Activated CD4-positive, alpha-beta T cell treated with anti-CD3 and anti-CD28 coated beads, Interleukin-2, amount 10 ng/mL, durations not matched to agents 7 days and 5 days (primary cell): ENCODE measurements at places on chromosomes 16 and 17.

- no peaks in the 10 kb centered on the region for H3K4me1 ChIP-seq
- H3K27ac ChIP-seq = no peak overlapping the region
- no peak for DNase-seq
- no peak overlapping the region for H3K4me3 ChIP-seq
- no peaks in the 10 kb centered on the region for H3K36me3 ChIP-seq
- no peaks in the 10 kb centered on the region for H3K27me3 ChIP-seq
Observed at GRCh38 chr16:8370374-8371270, 219.7 kb downstream of the TMEM114 start.

- no peak for DNase-seq
- H3K36me3 ChIP-seq = no peaks in the 10 kb centered on the region
- no peak overlapping the region for H3K27ac ChIP-seq
- peaks cover 11% of the 10 kb centered on the region for H3K27me3 ChIP-seq
- no peak overlapping the region for H3K4me3 ChIP-seq
Observed at GRCh38 chr17:57068222-57068658, 16.8 kb upstream of the AKAP1 start.

DNA sequence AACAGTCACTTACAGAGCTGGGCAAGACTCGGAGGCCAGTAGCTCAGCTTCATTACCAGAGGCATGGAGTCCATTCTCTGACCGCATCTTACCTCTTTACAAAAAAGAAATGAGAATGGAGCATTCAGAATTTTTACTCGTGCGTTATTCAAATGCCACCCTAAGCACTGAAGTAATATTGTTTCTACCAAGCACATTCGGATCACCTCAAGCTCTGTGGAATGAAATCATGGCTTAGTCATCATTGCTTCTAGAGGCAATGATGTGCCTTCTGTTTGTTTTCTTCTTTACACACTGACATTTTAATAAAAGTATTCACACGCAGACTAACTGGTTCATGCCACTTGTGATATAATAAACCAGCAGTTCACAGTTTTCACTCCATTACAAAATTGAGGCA, 206.8 kb downstream of the PHKB start:
- peaks cover 4% of the 10 kb centered on the region for H3K36me3 ChIP-seq
- no peak overlapping the region for H3K4me3 ChIP-seq
- DNase-seq = no peak

- peak; percentile 73 for DNase-seq
- peaks cover 3% of the 10 kb centered on the region for H3K27me3 ChIP-seq
- H3K4me1 ChIP-seq = peaks cover 5% of the 10 kb centered on the region
- no peak overlapping the region for H3K4me3 ChIP-seq
Observed at GRCh38 chr16:84175350-84176081, 11.3 kb downstream of the TAF1C start.

DNA sequence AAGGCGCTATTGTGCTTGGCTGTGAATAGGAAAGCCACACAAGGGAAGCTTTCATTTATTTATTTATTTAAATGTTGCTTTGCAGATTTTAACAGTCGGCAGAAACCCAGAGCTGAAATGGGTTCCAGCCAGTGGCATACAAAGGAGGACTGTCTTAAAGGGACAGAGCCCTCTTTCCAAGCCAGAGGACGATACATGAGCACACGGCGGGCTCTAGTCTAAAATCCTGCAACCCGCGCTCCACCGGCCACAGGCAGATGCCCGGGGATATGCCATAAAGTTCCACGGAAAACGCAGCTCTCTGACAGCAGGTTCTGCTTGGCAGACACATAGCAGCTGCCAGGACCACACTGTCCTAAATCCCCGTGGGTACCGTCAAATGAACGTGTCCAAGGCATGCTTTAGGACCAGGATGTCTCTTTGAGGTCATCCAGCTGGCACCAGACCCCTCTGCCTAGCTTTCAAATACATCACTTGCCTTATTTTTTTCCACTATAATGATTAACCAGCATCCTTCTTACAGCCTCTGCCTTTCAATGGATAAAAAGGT, 64.6 kb downstream of the CYTH1 start:
- H3K36me3 ChIP-seq = peaks cover 27% of the 10 kb centered on the region
- H3K27ac ChIP-seq = peak overlapping the region; percentile 23
- H3K4me1 ChIP-seq = peaks cover 89% of the 10 kb centered on the region
- DNase-seq = no peak
- H3K27me3 ChIP-seq = no peaks in the 10 kb centered on the region

- DNase-seq = no peak
- H3K27me3 ChIP-seq = peaks cover 28% of the 10 kb centered on the region
- H3K4me1 ChIP-seq = peaks cover 5% of the 10 kb centered on the region
- H3K36me3 ChIP-seq = no peaks in the 10 kb centered on the region
Observed at GRCh38 chr17:4777969-4778760, 6.5 kb downstream of the TM4SF5 start.

DNA sequence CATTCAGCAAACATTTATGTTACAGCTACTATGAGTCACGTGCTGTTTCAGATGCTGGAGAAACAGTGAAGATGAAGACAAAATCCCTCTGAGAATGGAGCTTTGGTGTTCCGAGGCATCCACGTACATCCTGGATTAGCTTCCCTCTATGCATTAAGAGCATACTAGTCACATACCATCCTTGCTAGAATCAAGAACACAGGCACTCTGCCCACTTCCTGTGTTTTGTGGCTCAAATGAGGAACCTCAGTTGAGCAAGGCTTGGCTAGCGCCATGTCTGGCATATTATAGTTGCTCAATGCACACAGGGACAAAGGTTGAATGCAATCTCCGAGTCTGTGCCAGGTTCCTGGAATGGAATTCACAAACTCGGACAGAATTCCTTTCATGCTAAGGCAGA, 297.5 kb downstream of the XYLT1 start:
- no peaks in the 10 kb centered on the region for H3K27me3 ChIP-seq
- peak; percentile 22 for DNase-seq
- no peak overlapping the region for H3K27ac ChIP-seq
- H3K4me1 ChIP-seq = peaks cover 14% of the 10 kb centered on the region
- H3K4me3 ChIP-seq = no peak overlapping the region

- peaks cover 2% of the 10 kb centered on the region for H3K27me3 ChIP-seq
- H3K4me1 ChIP-seq = no peaks in the 10 kb centered on the region
- DNase-seq = no peak
- no peak overlapping the region for H3K4me3 ChIP-seq
- H3K27ac ChIP-seq = no peak overlapping the region
Observed at GRCh38 chr17:56119191-56119590, 34.1 kb upstream of the ANKFN1 start.

GRCh38 chr17:7644775-7645174, 6.0 kb upstream of the ATP1B2 start:
- no peaks in the 10 kb centered on the region for H3K36me3 ChIP-seq
- H3K4me1 ChIP-seq = peaks cover 25% of the 10 kb centered on the region
- no peak overlapping the region for H3K4me3 ChIP-seq
- H3K27ac ChIP-seq = peak overlapping the region; percentile 7

DNA sequence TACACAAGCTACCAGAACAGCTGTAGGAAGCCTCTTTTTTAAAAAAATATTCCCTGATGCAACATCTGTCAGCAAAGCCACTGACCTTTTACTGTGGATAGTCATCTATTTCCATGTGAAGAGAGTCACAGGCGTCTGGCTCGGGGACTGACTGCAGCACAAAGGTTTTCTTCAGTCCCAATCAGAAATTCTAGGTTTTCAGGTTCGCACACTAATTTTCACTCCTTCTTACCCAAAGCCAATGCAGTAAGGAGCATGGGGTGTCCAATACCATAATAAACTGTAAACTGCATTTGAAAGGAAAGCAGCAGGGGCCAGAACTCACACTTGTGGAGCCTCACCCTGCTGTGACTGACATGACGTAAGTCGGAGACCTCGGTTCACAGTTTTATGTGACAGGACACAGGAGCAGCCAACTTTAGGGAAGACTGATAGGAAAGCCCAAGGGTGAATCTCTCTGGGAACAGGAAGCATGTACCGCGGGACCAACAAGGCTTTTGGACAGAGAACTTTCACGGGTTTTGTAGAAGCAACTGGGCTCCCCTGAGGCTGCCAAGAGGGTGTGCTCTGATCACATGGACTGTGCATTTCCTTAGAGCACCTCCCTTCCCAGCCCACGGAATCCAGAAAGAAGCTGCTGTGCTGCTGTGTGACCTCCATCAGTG, 9.1 kb upstream of the TMEM100 start:
- no peak for DNase-seq
- H3K27ac ChIP-seq = no peak overlapping the region
- H3K36me3 ChIP-seq = no peaks in the 10 kb centered on the region
- no peak overlapping the region for H3K4me3 ChIP-seq

GRCh38 chr16:90077757-90078578, 837 bp upstream of the PRDM7 start:
- no peaks in the 10 kb centered on the region for H3K36me3 ChIP-seq
- peak; percentile 59 for DNase-seq
- H3K27ac ChIP-seq = peak overlapping the region; percentile 77
- peaks cover 32% of the 10 kb centered on the region for H3K4me1 ChIP-seq

DNA sequence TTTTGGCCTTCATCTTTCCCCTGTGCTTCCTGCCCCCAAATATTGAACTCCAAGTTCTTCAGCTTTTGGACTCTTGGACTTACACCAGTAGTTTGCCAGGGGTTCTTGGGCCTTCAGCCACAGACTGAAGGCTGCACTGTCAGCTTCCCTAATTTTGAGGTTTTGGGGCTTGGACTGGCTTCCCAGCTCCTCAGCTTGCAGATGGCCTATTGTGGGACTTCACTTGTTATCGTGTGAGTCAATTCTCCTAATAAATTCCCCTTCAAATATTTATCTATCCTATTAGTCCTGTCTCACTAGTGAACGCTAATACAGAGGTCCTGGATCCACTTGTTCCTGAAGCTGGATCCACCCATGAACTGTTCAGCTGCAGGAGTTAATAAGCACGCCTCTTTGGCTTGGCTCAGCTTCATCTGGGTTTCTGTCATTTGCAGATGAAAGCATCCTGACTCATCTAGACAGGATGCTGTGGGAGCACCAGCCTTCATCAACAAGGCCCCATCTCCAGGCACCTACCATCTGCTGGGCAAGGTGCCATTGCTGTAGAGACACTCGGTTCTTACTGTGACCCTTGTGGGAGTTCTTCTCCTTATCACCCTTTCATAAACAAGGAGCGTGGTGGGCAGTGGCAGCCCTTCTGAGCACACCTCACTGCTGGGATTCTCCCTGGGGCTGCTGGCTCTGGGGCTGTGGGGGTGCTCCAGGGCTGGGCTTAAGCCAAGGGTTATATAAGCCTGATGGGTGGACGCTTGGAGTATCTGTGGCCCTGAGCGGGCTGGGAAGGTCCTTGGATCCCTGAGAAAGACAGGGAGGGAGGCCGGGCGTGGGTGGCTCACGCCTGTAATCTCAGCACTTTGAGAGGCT, 23.1 kb downstream of the LAT start:
- H3K27ac ChIP-seq = peak overlapping the region; percentile 98
- peaks cover 6% of the 10 kb centered on the region for H3K36me3 ChIP-seq
- no peaks in the 10 kb centered on the region for H3K27me3 ChIP-seq
- H3K4me3 ChIP-seq = peak overlapping the region; percentile 44
- H3K4me1 ChIP-seq = peaks cover 52% of the 10 kb centered on the region

DNA sequence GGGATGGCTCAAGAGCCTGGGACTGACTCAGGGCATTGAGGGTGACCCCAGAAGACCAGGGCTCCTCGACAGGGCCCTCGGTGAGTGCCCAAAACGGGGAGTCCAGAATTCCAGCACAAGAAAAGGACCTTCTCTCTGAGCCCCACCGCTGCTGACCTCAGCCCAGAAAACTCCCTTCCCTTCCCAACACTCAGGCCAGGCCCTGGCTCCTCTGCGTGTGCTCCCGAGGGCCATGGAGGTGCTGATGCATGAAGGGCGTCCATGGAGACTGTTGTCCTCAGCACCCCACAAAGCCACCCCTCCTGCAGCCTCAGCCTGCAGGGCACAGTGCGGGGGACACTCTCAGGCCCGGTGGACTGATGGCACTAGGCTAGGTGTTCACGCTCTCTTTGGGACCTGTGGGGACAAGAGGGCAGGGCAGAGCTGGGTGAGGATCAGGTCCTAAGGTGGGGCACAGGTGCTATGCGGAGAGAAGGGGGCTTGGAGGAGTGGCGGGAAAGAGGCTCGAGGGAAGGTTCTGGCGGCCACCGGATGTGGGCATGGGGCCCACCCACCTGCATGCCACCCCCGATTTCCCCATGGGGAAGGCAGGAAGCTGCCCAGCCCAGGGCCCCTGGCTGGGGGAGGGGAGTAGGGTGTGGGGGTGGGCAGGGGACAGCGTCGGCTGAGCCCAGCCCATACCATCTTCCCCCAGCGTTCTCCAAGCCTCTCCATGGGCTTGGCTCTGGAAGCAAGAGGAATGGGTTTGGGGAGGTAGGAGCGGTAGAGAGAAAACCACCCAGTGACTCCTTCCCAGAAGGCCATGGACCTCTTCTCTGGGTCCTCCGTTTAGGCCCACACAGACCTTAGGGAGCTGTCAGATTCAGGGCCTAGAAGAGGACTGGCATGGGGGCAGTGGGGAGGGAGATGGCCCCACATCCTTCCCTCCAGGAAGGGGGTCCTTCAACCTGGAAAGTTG, 4.5 kb upstream of the TSPOAP1 start:
- H3K4me1 ChIP-seq = peaks cover 33% of the 10 kb centered on the region
- peak overlapping the region; percentile 93 for H3K4me3 ChIP-seq
- peak overlapping the region; percentile 99 for H3K27ac ChIP-seq
- H3K27me3 ChIP-seq = no peaks in the 10 kb centered on the region
- DNase-seq = peak; percentile 65

GRCh38 chr16:49767998-49768397, 87.9 kb downstream of the ZNF423 start:
- no peak for DNase-seq
- H3K36me3 ChIP-seq = no peaks in the 10 kb centered on the region
- H3K4me3 ChIP-seq = no peak overlapping the region
- no peak overlapping the region for H3K27ac ChIP-seq
- no peaks in the 10 kb centered on the region for H3K4me1 ChIP-seq
- H3K27me3 ChIP-seq = no peaks in the 10 kb centered on the region

- no peak for DNase-seq
- H3K27ac ChIP-seq = no peak overlapping the region
- no peaks in the 10 kb centered on the region for H3K36me3 ChIP-seq
- peaks cover 7% of the 10 kb centered on the region for H3K4me1 ChIP-seq
- no peak overlapping the region for H3K4me3 ChIP-seq
Observed at GRCh38 chr16:4048481-4048880, 67.8 kb downstream of the ADCY9 start.

DNA sequence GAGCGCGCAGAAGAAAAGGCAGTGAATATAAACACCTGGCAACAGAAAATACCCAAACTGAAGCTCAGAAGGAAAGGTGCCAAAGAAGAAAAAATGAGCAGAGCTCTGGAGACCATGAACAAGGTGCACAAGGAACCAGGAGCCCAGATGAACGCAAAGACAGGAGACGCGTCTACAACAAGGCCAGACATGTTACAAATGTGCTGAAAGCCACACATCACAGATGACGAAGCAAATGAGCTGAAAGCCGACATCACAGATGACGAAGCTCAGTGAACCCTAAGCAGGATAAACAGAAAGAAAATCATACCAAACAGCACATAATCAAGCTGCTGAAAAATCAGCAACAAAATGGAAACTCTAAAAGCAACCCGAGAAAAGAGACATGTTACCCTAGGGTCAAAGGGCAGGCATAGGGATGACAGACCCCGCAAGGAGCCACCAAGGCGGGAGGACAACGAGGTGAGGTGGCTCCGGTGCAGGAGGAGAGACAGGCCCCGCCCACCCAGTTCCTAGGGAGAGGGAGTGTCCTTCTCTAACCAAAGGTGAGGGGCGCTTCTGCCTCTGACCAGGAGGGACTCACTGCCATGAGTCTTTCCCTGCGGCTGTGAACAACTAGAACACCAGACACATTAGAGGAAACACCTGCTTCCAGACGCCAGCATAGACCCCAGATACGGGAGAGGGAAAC, 39.1 kb downstream of the CCDC57 start:
- H3K4me1 ChIP-seq = peaks cover 12% of the 10 kb centered on the region
- no peak for DNase-seq
- H3K4me3 ChIP-seq = no peak overlapping the region
- no peaks in the 10 kb centered on the region for H3K27me3 ChIP-seq
- H3K36me3 ChIP-seq = peaks cover 7% of the 10 kb centered on the region
